IMR-90 (cell line): ENCODE measurements at places on chromosomes 2 and 18. TPM values are rescaled to one million over a fixed set of nuclear protein-coding genes. Genes with fewer than 3 reads are reported as not detected.

DNA sequence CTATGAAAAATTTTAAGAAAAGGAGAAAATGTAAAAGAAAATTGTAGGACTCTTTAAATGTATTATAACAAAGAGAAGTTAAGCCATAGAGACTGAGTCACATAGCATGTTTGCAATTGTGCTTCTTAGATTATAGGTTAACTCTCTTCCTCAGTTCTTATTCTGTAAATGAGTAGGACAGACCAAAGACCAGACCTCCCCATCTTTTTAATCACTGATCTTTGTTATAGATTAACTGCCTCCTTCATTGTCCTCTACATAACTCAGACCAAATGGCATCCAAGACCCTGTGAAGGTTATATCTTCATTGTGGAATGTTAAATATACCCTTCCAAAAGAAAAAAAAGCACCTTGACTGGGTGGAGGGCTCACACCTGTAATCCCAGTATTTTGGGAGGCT is 316.9 kb upstream of the LRRTM4 start:
- no peak for DNase-seq

DNA sequence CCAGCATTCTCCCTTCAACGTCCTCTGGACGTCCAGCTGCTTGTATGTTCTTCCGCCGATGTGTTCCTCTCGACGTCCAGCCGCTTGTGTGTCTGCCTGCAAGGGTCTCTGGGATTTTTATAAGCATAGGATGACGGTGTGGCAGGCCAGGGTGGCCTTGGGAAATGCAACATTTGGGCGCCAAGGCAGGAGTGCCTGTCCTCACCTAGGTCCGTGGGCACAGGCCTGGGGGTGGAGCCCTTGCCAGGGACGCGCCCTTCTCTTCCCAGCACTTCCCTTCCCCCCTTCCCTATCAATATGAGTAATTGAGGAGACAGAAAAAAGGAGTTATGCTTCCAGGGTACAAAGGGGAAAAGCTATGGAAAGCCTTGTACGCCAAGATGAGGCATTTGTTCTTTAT is 6.4 kb downstream of the NLRC4 start:
- no peak for DNase-seq

DNA sequence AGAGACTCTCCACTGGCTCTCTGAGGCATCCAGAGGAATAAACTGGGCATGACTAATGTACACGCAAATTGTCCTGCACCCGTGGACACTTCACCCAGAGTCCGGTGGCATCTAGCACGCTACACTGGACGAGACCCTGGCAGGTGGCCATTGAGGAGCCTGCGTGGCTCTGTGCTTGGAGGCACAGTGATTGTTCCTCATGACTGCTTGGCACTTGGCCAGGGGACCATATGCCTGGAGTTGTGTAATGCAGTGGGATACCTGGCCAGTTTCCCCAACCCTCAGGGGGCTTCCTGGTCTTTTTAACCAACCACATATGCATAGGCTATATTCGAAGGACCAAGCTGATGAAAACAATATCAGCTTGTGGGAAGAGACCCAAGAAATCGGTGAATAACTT is 66.6 kb downstream of the MTCL1 start:
- no peak for DNase-seq

DNA sequence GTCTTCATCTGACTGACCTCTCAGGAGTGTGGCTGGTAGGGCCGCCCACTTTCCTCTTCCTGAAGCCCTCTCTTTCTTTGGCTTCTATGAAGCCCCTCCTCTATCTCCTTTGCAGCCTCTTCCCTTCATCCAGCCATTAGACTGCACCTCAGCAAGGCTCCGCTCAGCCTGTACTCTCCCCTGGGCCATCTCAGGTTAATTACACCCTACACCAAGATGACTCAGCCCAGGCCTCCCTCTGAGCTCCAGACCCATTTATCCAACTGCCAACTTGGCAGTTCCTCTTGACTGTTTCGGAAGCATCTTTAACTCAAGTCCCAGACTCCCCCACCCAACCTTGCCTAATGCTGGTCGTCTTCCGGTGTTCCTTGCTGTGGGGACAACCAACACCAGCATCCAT is 5.8 kb upstream of the WNT6 start:
- peak; percentile 13 for DNase-seq

DNA sequence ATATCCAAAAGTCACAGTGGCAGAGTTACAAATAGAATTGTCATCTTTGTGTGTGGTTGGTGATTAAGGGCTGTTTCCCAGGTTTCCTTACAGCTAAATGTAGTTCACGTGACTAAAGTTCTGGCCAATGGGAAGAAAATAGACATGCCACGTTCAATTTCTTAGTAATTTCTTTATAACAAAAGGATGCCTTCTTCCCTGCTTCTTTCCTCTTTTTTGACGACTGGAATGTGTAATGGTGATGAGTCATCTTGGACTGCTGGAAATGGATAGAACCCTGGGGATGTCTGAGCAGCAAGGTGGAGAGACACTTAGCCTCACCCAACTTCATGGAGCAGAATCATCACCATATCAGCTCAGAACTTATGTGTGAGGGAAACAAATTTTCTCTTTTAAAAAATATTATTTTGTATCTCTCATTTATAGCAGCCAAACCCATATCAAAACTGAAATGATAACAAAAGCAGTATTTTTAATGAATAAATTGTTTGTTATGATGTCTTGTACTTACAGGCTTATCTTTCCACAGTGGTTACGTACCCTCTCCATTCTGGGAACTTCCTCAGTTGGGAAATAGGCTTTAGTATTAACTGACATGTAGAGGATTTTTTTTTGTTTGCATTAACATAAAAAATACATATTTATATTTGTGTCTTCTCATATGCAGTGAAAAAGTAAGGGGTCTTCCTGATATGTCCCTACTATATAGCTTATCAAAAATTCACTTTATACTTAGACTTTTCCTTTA is 91.1 kb upstream of the CDH2 start:
- DNase-seq = peak; percentile 31

DNA sequence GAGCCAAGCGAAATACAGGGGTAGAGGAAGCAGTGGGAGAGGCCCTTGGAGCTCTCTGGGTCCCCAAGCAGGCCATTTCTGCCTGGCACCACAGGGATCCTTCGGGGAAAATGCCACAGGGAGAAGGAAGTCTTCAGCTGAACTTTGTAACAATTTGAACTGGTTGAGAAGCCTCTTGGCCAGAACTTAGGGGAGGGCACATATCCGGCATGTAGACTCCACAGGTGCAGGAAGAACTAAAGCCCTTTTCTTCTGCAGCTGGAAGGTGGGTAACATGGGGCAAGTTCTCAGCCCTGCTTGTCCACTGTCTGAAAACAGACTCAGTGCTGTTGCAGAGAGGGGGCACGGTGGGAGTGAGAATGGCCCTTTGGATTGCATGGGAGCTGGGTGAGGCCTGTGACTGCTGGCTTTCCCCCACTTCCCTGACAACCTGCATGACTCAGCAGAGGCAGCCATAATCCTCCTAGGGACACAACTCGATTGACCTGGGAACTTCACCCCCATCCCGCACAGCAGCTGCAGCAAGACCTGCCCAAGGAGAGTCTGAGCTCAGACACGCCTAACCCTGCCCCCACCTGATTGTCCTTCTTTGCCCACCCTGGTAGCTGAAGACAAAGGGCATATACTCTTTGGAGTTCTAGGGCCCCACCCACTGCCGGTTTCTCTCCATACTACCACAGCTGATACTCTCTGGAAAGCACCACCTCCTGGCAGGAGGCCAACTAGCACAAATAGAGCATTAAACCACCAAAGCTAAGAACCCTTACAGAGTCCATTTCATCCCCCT is 101.6 kb upstream of the FAM136A start:
- DNase-seq = no peak

DNA sequence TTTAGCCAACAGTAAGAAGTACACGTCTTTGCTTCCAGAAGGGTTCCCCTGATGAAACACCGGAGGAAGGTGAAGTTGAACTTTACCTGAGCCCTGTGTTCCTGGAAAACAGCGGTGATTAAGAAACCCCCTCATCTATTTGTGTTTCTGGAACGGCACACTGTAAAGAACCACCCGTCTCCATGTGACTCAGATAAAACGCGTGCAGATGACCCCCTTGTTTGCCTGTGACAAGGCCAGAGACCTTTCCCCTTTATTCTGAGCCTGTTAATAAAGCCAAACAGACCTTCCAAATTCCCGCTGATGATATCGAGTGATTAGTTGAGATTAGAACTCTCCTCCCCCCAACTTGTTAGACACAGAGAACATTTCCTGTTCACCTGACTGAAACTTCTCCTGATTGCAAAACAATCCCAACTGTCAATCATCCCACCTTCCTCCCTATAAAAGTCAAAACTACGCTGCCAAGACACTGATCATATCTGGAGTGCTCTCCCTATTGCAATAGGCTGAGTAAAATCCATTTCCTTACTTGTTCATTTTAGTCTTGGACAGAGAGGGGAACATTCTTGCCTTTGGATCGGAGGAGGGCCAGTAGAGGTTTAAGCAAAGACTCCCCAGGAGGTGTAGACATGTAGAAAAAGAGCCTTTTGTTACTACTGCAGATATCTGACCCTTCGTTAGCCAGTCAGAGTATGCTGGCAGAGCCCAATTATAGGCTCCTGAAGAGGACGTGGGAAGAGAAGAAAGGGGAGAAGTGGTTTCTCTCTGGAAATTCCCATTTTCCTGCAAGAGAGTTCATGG is 914 bp upstream of the IWS1 start:
- no peak for DNase-seq

Gene TMEM198
- total RNA-seq = under 0.01 and 0.18 TPM in 2 replicates

DNA sequence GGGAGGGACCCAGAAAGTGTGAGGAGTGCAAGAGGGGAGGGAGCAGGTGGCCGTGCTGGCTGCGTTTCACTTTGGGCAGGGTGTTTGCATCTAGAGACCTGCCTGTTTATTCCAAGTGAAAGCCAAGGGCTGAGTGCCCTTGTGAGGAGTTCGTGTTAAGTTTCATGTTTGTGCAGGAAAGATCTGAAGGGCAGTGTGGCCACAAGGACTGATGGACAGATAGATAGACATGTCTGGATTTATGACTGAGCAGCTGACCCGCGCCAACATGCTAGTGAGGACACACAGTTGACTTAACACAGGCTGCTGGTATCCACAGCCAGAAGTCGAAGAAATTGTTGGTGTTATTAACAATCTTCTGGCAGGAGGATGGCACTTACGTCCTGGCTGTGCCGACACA is 387.6 kb upstream of the TNP1 start:
- no peak for DNase-seq
